ENCODE measurements at places on chromosomes 13 and 19.

DNA sequence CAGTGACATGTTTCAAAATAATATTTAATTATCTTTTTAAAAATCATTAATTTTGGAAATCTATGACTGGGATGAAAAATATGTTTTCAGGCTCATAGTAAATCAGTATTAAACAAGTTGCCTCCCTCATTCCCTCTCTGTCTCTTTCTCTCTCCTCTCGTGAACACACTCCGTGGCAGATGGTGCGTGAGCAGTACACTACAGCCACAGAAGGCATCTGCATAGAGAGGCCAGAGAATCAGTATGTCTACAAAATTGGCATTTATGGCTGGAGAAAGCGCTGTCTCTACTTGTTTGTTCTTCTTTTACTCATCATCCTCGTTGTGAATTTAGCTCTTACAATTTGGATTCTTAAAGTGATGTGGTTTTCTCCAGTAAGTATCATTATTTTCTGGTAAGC is 22.7 kb downstream of the SGCG start:
- DNase-seq: no peak

DNA sequence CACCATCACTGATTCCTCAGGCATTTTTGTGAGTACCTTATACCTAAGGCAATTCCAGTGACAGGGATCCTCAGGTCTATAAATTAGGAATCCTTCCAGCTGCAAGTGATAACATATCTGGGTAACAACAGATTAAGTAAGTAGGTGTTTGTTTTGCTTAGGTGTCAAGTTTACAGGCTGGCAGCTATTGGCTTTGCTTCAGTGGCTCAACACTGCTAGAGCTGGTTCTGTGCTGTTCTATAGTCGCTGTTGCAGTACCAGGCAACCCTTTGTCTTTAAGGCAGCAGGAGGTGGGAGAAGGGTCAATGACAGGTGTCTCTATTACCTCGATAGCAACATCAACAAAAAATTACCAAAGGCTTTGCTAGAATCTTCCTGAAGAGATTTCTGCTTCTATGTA is 27.0 kb downstream of the SLC10A2 start:
- no peak for DNase-seq

DNA sequence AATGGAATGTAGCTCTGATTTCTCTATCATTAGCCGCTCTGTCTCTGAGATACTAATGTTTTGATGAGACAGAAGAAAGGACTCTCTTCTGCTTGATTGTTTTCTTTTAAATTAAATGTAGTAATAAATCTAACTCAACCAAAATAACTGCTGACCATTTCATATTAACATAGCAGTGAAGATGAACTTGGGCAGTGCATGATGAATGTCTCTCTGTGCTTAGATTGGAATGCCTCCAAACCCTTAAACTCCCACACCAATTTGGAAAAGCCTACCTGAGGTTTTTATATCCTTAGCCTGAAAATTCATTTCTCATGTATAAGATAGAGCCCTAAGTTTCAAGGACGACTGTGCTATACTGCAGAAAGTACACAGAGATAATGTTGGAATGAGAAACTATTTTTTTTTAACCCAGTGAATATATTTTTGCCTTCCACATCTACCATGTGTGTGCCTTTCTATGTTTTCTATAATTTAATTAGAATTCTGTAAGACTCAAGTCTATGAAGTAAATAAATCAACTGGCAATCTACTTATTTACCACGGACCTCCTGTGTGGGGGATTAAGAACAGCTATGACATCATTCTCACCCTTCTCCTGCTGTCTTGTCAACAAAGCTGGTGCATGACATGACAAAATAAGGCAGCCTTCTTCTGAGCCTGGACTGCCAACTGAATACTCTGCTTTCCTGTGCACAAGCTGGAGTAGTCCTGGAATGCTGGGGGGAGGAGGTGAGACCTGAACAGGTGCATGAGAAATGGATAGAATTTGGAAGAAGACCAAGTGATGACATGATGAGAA is 155.5 kb downstream of the FGF9 start:
- no peak for DNase-seq

DNA sequence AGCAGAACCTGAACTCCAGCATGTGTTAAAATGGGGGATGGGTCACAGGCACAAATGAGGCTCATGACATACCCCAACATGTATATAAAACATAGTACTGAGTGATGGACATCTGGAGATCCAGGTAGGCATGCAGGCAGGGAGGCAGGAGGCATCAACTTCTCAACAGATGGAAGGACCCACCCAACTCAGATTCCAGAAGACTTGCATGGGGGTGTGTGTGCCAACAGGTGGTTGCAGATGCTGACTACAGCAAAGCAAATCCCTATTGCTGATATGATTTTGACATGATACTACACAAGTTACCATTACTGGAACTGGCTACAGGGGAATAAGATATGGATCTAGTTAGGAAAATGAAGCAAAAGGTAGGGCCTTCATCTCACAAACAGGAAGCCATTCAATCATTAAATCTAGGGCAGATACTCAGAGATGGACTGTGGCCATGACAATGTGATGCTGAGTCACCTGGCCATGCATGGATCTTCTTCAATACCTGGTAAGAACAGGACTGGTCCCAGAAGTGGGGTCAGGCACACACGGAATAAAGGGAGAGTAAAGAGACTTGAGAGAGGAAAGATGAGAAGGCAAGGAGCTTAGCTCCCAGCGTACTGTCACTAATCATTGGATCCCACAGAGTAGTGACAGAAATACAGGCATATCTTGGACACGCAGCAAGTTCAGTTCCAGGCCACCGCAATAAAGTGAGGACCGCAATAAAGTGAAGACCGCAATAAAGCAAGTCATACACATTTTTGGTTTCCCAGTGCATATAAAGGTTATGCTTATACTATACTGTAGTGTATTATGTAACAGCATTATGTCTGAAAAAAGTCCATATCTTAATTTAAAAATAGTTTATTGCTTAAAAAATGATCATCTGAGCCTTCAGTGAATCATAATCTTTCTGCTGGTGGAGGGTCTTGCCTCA is 91.3 kb downstream of the USP12 start:
- DNase-seq: no peak

GRCh38 chr13:31018511-31018910 is 86.1 kb downstream of the TEX26 start:
- DNase-seq: no peak

GRCh38 chr13:79581870-79582315 is 100.9 kb downstream of the NDFIP2 start:
- DNase-seq: peak; percentile 20
